ENCODE measurements at places on chromosomes 5 and 9.

DNA sequence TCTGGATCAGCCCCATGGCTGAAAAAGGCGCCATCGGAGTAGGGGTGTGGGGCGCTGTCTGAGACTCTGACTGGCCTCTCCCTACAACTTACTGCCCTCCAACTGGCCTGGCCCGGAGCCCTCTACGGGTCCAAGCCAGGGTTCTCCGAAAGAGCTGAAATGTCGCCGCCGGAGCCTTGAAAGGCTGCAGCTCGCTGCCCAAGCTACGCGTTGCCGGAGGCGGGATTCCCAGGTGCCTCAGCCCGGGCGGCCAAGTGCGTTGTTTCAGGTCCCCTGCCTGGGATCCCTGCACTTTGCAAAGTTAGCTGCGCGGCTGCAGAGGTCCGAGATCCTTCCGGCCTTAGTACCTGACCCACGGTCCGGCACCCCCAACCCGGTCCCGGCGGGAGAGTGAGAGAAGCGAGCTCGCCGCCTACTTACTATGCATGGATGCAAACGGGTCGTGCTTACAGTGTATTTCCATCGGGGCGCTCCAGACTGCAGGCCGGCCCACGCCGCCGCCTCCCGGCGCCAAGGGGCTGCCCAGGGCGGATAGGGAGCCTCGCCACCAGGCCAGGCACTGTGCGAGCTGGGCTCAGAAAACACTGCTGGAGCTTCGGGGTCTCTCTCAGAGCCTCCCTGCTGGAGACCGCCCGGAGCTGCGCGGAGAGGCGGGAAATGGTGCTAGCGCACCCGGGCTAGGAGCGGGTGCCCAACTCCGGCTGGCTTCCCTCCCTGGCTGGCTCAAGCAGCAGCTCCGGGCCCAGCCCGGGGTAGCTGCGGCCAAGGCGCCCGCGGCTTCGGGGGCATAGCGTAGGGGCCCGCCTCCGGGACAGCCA lies 7.7 kb downstream of the PAX5 start:
- no peak for DNase-seq

- DNase-seq = no peak
Observed at GRCh38 chr5:27221410-27221809, 183.0 kb upstream of the CDH9 start.

DNA sequence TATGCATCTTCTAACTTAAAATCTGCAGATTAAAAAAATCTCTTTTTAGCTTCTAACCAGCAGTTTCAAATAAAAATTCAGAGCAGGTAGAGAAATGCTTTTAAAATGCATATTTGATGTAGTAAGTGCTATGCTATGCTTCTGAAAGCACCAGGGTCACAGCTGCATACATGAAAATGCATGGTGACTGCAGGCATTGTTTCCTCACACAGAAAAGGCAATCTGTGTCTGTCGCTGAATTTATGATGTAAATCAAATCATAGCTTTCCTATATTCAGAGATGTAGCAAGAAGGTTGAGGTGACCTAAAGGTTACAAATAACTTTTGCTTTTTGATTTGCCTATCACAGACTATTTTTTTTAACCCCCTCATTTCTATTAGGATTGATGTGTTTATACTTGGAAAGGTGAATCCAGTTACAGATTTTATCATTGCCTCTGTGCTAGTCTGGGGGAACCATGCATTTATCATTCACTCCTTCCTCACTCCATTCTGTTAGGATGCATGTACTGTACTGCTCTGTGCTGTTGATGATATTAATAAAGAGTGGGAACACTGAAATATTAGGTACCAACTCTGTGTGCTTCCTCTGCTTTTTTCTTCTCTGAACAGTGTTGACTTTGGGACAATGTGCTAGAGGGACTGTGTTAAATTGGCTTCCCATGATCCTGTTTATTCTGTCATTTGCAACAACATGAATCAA lies 65.6 kb downstream of the FOCAD start:
- DNase-seq = no peak

DNA sequence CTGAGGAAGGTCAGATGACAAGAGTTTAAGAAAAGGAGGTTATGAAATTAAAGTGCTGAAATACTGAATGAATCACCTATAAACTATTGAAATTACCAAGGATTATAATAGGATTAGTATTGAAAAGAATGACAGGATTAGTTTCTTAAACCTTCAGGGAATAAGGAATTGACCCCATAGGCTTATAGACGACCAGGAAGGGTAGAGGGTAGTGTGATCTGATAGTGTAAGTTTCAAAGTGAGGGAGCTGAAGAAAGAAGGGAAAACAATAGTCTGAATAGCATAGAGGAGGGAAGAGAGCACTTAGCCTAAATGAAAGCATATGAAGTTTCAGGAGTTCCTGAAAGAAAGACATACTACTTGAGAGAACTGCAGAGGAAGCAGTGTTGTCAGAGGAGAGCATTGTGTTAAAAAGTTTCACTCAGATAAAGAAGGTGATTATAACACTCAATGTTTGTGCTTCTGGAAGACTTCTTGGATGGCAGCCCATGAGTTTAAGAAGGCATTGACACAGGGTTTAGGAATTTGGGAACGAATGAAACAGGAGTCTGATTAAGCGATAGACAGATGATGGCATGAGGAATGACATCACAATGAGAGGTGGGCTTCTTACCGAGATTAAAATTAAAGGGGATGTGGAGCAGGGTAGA lies 557.9 kb upstream of the GRAMD2B start:
- DNase-seq = no peak

GRCh38 chr9:87334366-87334765 lies 163.3 kb upstream of the DAPK1 start:
- no peak for DNase-seq

DNA sequence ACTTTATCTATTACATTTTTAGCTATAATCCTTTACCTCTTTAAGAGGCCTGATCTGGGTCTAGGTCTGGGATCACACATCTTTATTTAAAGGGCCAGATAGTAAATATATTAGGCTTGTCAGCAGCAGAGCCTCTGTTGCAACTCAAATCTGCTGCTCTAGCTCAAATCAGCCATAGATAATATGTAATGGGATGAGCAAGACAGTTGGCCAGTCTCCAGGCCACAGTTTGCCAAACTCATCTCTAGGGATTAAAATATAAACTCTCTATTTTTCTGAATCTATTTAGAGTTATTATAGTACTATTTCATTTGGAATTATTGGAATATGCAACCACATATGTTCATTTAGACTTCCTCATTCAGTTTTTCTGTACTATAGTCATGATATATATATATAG lies 115.9 kb upstream of the MINAR2 start:
- no peak for DNase-seq

DNA sequence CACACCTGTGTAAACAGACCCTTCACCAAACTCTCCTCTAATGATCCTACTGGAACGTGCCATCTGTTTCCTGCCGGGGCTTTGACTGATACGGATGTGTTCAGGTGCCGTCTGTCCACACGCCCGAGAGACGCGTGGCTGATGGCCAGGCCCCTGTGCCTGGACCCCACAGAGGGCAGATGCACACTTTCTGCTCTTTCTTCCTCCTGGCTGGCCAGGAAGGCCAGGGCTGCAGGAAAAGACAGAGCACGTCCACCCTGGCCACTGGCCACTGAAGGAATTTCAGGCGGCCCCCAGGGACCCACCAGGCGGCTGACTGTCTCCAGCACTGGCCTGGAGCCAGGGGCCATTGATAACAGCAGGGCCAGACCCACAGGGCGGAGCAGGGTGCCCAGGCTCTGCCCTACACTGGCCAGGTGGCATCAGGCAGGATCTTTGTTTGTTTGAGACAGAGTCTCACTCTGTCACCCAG lies 3.6 kb upstream of the ENG start:
- DNase-seq = no peak

- DNase-seq = no peak
Observed at GRCh38 chr9:124617477-124618141, 110.4 kb upstream of the NR5A1 start.

DNA sequence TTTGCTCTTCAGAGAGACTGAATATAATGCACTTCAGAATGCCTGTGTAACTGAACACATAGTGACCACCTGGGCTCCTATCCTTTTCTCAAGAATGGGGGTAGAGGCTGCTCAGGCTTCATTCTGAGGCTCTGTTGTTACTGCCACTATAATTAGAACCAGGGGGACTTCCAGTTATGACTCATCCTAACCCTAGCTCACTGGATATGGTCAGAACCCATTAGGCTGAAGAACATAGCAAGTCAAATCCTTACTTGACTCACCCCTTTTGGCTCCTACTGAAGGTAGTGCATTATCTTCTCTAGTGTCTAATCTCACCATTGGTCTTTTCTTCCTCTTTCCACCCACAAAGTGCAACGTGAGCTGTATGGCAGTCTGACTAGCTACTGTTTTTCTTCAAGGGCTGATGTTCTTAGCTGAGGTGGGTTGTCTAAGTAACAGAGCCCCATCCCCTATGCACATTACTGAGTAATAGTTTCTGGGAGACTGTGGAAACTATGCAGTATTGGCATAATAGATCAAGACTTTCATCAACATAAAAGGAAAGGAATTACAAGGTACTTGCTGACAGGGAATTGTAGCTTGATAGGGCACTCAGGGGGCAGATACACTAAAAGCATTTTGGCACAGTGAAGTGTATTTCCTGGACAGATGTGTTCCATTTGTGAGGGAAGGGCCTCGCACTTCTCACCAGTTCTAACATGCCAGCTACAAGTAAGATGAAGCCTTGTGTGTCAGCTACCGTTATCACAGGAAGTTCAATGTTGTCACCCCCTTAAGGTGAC lies 431.0 kb upstream of the MEF2C start:
- DNase-seq = no peak

DNA sequence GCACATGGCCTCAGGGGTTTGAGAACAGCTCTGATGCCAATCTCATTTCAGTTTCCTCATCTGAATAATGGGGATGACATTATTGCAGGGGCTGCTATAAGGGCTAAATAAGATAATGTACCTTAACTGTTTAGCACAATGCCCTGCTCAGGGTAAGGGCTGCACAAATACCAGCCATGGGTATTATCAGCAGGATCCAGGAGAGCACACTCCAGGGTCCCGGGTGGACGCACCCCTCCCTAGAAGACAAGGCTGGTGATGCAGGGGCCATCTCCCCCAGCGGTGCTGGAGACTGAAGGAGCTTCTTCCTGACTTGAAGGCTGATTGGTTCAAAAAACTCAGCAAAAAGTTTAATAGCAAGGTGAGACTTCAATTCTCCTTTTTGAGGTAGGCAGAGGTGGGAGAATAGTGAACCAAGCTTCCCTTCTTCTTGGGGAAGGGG lies 2.7 kb upstream of the CXXC5 start:
- DNase-seq = no peak

DNA sequence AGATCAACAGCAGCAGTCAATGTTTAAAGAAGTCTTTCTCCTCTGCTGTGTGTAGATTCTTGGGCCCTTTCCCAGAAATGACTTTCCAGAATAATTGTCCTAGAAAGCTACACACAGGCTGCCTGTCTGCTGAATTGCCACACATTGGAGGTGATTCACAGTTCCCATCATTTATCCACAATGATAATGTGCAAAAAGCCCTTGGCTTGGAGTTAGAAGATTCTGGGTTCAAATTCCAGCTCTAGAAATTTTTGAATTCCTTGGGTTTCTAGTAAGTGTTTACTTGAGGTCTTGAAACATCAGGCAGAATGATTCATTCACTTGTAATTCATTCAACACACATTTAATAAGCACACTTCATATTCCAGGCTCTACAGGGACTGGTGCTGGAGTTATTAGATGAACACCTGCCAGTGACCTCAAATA lies 28.6 kb upstream of the EPB41L4B start:
- no peak for DNase-seq

DNA sequence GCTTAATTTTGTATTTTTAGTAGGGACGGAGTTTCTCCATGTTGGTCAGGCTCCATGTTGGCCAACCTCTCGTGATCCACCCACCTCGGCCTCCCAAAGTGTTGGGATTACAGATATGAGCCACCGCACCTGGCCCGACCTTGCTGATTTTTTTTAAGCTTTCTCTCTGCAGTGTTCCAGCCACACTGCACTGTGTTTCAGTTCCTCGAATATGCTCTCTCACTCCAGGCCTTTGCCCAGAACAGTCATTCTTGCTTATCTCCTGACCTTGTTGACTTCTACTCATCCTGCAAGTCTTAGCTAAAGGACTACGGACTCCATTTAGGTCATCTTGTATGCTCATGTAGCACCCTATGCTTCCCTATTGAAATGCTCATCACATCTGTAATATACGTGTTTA lies 3.3 kb downstream of the SNAPC3 start:
- DNase-seq = no peak

- DNase-seq = no peak
Observed at GRCh38 chr9:78294290-78295176, 2.4 kb upstream of the PSAT1 start.

DNA sequence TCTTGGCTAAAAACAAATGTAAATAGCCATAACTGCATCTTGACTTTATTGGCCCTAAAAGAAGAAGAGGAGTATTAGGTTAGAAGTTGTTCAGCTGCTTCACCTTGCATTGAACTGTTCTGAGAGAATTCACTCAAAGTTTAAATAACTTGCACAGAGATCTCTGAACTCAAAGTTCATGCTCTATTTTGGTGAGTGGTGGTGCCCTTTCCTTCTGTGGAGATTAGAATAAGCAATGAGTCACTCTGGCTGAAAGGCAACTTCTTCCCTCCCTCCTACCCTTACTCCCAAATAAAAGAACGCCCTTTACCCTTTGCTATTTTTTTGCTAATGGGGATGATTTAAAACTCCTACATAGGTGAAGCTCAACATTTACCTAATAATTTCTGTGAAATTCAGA lies 48.9 kb downstream of the ERMP1 start:
- no peak for DNase-seq

- no peak for DNase-seq
Observed at GRCh38 chr9:752681-753200, 88.8 kb upstream of the DMRT1 start.

GRCh38 chr5:60978968-60979367 lies 34.0 kb downstream of the NDUFAF2 start:
- no peak for DNase-seq

DNA sequence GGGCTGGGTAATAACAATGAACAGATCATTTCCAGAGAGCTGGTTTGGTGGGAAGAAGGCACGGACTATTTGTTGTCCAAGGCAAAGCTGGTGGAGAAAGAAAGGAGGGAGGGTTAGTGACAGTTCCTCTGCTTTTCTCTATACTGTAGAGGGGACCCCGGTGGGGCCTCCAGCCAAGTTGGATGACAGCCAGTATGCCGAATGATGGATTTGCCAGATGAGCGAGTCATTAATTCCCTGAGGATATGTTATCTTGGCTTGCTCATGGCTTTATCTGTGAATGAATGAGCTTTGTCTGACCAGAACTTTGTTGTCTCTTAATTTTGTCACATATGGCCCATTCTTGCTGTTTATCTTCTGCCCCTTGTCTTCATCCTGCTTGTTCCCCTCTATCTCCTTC lies 158.6 kb upstream of the GLRA1 start:
- DNase-seq = no peak

- no peak for DNase-seq
Observed at GRCh38 chr5:137194300-137194699, 304.8 kb downstream of the SPOCK1 start.

DNA sequence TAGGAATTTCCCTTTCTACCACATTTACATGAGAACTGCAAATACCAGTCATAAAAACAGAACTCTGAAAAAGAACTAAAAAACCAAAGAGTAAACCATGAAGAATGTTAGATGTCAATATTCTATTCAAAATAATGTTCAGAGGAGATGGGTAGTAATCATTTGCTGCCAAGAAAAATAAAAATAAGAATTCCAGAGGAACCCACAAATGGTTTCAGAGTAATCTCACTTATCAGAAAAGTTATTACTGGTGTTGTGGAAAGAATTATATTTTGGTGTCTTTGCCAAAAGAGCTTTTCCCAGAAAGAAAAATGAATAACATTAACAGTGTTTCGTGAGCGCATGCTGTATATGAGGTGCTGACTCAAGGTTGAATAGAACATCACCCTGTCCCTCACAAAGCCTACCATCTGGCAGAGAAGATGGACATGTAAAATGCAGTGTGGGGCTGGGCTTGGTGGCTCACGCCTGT lies 35.6 kb downstream of the GPR21 start:
- no peak for DNase-seq

- DNase-seq = no peak
Observed at GRCh38 chr5:35869685-35870277, 13.1 kb downstream of the IL7R start.

Measured in cortex of kidney (tissue), 1 donor.